ENCODE measurements at places on chromosomes 5 and 9. TPM values are rescaled to one million over a fixed set of nuclear protein-coding genes. Genes with fewer than 3 reads are reported as not detected.

DNA sequence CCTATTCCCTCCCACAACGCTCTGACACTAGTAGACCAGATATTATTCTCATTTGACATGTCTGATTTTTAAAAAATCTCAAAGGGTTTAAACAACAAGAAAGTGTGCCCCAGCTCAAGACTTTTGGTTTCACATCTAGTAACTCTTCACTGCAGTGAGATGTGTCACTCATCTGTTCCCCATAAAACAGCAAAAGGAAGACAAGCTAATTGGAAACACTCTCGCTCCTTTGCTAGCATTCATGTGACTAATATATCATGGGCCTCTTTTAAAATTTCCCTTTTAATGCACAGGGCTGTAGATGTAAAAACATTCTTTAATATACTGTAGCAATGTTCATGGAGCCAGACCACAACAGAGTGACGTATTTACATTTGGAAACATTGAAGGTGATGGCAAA, 372.6 kb downstream of the ZNF608 start:
- DNase-seq: no peak

DNA sequence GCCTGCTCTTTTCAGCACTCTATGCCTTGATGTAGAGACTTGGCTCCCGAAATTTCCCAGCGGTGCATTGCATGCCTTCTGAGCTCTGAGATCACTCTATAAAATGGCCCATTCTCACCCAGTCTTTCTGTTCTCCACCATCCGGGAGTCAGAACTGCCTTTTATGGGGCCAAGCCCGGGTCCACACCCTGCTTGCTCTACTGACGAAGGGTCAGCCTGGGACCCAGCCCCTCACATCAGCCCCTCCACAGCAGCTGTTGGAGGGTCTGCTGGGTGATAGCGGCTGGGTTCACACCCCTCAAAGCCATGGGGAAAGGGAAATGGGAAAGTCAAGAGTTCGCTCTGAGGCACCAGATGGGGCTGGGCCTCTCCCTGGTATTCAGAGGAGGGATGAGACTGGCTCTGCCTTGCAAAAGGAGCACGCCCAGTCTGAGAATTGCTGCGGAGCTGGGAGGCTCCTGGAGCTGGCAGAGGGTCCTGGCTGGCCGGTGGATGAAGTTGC, 66.0 kb upstream of the ORM1 start:
- no peak for DNase-seq

DNA sequence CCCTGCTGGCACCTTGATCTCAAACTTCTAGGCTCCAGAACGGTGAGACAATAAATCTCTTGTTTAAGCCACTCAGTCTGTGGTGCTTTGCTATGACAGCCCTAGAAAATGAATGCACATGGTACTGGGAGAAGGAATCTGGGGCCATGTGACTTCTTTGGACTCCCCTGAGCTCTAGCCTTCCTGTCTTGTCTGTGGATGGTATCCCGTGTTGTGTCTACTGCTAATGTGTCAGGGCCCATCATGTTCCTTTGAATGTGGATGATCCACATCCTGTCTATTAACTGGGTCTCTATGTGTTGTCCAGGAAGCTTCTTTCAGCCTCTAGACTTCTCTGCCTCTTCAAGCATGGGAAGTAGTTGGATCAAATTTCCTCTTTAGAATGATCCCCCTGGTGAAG, 25.1 kb downstream of the IL7R start:
- DNase-seq: no peak

The RGS7BP gene
- total RNA-seq: 1.9 TPM

The SPRY4 gene
- total RNA-seq: 7.3 TPM

The SLC4A9 gene
- not detected for total RNA-seq

- DNase-seq: peak; percentile 60
Measured at GRCh38 chr9:5626727-5627634, 1.9 kb upstream of the RIC1 start.

- no peak for DNase-seq
Measured at GRCh38 chr5:126009566-126009965, 413.6 kb upstream of the GRAMD2B start.

- no peak for DNase-seq
Measured at GRCh38 chr9:122056484-122056883, 36.6 kb downstream of the TTLL11 start.

DNA sequence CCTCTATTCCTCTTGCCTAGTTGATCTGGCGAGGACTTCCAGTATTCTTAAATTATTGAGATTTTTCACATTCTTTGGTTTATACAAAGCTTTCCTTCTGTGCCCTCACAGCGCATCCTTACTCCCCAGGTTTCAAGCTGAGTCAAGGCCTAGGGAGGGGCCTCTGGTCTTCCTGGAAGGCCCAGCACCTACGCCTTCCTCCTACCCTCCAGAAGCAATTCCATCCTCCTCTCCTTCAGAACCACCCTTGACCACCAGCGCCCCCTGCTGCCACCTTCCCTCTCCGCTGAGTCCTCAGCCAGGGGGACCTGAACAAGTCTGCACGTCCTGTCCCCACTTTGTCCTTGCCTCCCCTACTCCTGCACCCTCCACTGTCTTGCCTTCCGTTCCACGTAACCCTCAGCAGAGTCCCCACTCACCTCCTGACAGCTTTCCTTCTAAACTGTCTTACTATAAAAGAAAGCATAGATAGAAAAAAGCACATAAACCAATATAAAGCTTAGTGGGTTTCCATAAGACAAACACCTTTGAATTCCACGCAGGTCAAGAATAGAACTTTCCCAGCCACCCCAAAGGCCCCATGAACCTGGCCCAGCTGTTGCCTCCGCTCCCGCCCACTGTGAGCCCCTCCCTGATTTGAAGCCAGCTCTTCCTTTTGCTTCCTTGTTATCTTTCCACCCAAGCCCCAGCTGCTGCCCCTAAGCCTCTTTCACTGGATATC, 63.0 kb upstream of the CTSL start:
- DNase-seq: peak; percentile 63

DNA sequence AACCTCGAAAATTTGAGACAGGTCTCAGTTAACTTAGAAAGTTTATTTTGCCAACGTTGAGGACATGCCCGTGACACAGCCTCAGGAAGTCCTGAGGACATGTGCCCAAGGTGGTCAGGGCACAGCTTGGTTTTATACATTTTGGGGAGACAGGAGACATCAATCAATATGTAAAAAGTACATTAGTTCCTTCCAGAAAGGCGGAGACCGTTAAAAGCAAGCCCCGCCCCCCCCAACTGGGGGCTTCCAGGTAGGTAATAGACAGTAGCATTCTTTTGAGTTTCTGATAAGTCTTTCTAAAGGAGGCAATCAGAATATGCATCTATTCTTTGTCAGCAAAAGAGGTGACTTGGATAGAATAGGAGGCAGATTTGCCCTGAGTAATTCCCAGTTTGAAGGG, 599 bp upstream of the MOCS2 start:
- no peak for DNase-seq
